ENCODE measurements at places on chromosomes 4 and X.

- no peak for DNase-seq
Measured at GRCh38 chr4:24473309-24473721, 111.0 kb downstream of the DHX15 start.

GRCh38 chr4:29588617-29589016, 1131.6 kb upstream of the PCDH7 start:
- DNase-seq: no peak

GRCh38 chr4:92599044-92599443, 295.3 kb downstream of the GRID2 start:
- no peak for DNase-seq

DNA sequence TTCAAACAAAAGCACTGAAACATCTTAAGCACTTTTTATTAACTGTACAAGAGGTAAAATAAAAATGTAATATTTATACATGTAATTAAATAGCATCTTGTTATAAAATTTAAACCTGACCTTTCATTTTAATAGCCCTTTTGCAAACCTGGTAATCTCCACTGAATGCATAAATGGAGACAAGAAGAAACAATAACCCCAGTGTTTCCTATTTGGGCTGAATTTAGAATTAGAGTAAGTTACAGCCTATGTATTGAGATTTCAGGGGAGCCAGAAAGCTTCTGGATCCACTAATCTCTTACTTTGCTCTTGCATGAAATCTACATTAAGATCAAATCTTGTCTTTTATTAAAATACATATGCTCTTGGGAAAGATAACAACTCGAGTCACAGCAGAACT, 261.8 kb downstream of the ADGRL3 start:
- DNase-seq: no peak

GRCh38 chrX:68868316-68868715, 39.5 kb downstream of the EFNB1 start:
- no peak for DNase-seq

DNA sequence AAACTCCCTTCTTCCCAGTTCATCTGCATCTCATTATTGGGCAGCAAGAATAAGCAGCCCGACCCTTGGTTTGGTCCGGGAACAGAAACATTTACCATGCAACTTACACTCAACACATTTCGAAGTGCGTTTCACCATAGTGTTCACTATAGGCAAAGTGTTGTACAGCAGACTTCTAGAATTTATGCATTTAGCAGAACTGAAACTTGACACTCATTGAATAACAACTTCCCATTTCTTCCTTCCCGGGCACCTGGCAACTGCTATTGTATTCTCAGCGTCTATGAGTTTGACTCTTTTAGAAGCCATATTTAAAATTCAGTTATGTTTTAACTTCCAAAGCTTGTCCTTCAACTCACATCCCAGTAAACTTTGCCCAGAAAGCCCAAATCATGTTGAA, 840.6 kb downstream of the NLGN4X start:
- DNase-seq: no peak

DNA sequence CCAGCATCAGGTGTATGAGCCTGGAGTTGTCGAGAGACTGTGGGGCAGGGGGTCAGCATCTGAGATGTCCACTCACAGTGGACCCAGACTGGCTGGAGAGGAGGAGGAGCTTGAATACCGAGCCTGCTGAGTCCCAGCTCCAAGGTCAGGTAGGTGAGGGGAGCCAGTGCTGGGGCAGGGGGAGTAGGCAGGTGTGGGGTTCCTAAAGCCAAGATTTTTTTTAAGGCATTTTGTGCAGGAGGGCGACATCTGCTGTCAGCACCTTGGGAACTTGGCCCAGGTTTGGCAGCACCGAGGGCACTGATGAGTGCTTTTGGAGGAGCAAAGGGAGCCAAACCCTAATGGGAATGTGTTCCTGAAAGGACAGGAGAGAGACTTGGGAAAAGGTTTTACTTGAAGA, 64.2 kb upstream of the MSANTD1 start:
- DNase-seq: no peak

GRCh38 chrX:22159071-22159470, 113.6 kb upstream of the CBLL2 start:
- no peak for DNase-seq

DNA sequence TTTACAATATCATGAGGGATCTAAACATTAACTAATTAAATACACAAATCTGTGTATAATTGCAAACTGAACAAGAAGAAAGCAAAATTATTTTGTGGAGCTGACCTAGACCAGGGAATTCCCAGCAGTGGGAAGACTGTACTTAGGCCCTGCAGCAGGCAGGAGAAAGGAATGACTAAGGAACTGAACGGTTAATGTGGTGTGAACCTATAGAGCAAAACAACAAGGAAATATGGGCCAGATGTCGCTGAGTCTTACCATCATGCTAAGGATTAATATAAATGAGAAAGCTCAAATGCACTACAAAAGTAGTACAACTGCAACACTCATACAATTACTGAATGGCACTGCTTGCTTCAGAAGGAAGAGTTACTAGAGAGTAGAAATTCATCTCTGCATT, 120.3 kb upstream of the ATXN3L start:
- DNase-seq: no peak

DNA sequence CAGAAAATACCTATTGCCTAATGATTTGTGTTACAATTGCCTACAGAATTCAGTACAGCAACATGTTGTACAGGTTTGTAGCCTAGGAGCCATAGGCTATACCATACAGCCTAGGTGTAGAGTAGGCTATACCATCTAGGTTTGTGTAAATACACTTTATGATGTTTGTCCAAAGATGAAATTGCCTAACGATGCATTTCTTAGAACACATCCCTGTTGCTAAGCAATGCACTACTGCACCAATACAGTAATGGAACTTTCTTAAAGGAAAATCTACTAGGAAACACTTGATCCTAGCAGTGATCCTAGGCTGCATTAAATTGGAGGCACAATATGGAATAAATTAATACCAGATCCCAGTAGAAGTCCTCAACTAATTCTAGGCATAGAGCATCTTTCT, 18.3 kb downstream of the NOA1 start:
- DNase-seq: no peak

- no peak for DNase-seq
Measured at GRCh38 chr4:2944586-2945526, 18.4 kb downstream of the NOP14 start.

DNA sequence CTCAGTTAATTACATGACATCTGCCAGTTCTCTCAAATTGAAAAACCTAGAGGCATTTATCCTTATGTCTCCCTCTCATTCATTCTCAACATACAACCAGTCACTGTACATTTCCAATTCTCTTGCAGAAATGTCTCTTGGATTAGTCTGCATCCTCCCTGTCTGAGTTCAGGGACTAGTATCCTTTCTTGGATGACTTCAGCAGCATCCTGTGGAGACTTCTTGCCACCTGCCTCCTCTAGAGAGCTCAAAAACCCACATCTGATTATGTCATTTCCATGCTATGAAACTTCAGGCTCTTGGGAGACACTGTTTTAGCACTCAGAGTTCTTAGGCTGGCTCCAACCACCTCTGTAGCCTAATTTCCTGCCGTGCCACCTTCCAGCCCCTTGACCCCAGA, 515.1 kb upstream of the DIPK2B start:
- no peak for DNase-seq

- DNase-seq: no peak
Measured at GRCh38 chr4:107197121-107197520, 161.0 kb upstream of the DKK2 start.

GRCh38 chrX:100731441-100732281, at the start of gene SYTL4:
TSS of gene SYTL4 (minus strand) at chrX:100732121. CDS start at chrX:100702037, 30,084 bp downstream.
- DNase-seq: no peak

GRCh38 chrX:85851418-85851817, 195.9 kb downstream of the CHM start:
- DNase-seq: no peak

- no peak for DNase-seq
Measured at GRCh38 chrX:45771560-45772340, 571.1 kb upstream of the DIPK2B start.

- no peak for DNase-seq
Measured at GRCh38 chr4:67909905-67910584, 26.2 kb upstream of the TMPRSS11D start.

GRCh38 chr4:73066928-73067327, 2.6 kb downstream of the COX18 start:
- no peak for DNase-seq

DNA sequence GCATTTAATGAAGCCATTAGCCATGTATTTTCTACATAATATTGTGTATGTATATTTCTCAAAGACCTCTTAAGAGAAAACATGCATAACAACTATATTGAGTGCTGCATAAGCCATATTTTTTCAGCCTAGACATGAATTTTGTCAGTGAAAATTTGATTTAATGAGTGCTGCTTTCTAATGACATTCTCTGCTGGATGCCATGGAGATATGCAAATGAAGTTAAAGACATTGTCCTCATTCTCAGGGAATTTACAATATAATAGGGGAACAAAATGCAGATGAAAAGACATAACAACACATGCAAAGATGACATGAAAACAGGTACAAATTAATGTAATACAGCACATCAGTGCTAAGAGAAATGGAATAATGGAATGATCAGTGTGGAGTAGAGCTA, 118.7 kb downstream of the ATOH1 start:
- DNase-seq: no peak

DNA sequence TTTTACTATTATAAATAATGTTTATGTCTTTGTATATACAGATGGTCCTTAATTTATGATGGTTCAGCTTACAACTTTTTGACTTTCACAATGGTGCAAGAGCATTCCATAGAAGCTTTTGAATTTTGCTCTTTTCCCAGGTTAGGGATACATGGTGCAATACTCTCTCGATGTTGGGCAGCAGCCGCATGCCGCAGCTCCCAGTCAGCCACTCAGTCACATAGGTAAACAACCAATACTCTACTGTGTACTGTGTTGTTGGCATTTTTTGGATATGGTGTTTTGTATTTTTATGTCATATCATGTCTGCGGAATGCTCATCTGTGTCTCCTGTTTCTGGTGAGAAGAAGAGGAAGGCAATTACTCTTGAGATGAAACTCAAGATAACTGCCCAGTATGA, 258.0 kb upstream of the ETNPPL start:
- DNase-seq: no peak

- DNase-seq: no peak
Measured at GRCh38 chr4:82930848-82931755, 30.6 kb downstream of the THAP9 start.

- no peak for DNase-seq
Measured at GRCh38 chr4:125123570-125124109, 191.1 kb upstream of the FAT4 start.

DNA sequence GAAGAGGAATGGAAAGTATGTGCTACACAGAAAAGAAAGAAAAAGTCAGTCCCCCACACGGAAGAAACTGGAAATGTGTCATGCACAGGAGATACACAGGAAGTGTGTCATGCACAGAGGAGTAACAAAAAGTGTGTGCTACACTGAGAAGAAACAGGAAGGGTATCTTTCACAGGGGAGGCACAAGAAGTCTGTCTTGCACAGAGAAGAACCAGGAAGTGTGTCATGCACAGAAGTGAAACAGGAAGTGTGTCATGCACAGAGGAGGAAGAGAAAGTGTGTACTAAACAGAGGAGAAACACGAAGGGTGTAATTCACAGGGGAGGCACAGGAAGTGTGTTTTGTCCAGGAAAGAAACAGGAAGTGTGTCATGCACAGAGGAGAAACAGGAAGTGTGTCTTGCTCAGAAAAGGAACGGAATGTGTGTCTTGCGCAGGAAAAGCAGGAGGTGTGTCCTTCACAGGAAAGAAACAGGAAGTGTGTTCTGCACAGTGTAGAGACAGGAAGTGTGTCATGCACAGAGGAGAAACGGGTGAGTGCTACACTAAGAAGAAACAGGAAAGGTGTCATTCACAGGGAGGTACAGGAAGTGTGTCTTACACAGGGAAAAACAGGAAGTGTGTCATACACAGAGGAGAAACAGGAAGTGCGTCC, 527.2 kb upstream of the PRKX start:
- no peak for DNase-seq

DNA sequence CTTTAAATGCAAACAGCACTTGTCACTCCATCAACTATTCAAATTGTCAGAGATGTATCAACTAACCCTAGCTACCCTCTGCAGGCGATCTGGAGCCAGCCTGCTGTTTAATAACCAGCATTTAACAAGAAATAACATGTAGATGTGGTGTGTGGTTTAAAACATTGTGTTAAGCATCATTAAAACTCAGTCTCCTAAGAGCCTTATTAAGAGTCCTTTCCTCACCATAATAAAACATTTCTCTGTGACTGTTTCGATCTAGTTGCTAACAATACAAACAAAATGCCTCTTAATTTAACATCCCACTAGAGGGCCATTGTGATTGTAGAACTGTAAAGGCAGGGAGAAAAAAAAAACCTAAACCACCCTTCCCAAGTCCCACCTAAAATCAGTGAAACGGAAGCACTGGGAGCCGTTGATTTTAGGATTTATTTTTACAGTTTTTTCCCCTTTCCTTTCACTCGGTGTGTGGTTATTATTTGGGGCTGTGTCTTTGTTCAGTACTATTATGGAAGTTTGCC, 708.6 kb downstream of the C4orf33 start:
- DNase-seq: no peak

- no peak for DNase-seq
Measured at GRCh38 chr4:38749336-38749735, 33.5 kb downstream of the TLR10 start.

- no peak for DNase-seq
Measured at GRCh38 chrX:39115166-39115565, 313.9 kb downstream of the MID1IP1 start.

DNA sequence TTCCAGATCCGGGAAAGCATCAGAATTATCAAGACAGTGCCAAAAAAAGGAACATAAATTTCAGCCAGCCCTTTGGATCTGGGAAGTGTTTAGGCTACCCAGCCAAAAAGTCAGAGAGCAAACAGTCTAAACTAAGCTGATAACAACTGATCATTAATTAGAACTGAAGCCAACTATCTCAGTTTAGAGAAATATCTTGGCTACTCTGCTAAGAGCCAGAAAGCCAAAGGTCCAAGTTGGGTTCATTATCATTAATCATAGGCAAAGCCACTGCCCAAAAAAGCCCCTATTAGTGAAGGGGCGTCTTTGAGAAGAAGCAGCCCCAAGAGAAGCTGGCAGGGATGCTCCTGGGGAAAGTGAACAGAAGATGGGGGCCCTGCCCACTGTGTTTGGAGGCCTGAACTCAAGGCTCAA, 37.0 kb upstream of the SHISA3 start:
- no peak for DNase-seq

DNA sequence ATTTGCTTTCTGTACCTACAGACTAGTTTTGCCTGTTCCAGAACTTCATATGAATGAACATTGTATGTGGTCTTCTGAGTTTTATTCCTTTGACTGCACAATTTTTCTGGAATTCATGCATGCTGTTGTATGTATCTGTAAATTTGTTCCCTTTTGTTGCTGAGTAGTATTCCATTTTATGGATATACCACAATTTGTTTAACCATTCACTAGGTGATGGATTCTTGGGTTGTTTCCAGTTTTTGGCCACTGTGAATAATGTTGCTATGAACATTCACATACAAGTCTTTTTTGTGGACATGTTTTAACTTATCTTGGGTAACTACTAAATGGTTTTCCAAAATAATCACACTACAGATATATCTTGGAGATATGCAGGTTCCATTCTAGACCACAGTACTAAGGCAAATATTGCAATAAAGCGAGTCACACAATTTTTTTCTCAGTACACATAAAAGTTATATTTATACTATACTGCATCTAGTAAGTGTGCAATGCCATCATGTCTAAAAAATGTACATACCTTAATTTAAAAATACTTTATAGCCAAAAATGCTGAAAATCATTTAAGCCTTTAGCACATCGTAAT, 58.7 kb downstream of the TSPAN5 start:
- DNase-seq: no peak

- DNase-seq: no peak
Measured at GRCh38 chr4:138616775-138617174, 374.6 kb upstream of the SLC7A11 start.

GRCh38 chr4:173171098-173171497, 2.5 kb downstream of the GALNT7 start:
- no peak for DNase-seq

- no peak for DNase-seq
Measured at GRCh38 chrX:7088968-7089615, 58.4 kb upstream of the STS start.
